ENCODE measurements at places on chromosomes 2 and 18. TPM values are rescaled to one million over a fixed set of nuclear protein-coding genes. Genes with fewer than 3 reads are reported as not detected.

DNA sequence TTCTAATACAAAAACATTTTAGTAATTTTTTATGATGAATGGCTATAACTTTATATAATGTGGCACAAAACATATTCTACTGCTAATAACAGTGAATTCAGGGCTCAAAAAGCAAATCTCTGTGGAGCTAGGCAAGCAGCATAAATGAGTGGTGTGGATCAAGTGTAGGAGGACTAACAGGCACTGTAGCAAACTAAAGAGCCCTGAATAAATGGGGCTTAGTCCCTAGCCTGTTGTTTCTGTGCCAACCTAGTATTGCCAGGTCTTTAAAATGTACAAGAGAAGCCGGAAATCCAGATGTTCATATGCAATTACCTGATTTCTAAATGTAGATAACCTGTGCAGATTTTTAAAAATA is 18.5 kb downstream of the REL start:
- H3K27ac ChIP-seq, result no peak overlapping the region
- H3K4me3 ChIP-seq, result no peak overlapping the region
- DNase-seq, result no peak
- peaks cover 45% of the 10 kb centered on the region for H3K36me3 ChIP-seq
- no peaks in the 10 kb centered on the region for H3K27me3 ChIP-seq

- peak overlapping the region; percentile 96 for H3K4me3 ChIP-seq
- peaks cover 32% of the 10 kb centered on the region for H3K4me1 ChIP-seq
- H3K27me3 ChIP-seq, result no peaks in the 10 kb centered on the region
- no peaks in the 10 kb centered on the region for H3K36me3 ChIP-seq
Observed at GRCh38 chr2:64652231-64653108, 1.2 kb downstream of the SERTAD2 start.

GRCh38 chr2:173033084-173033483 is 42.6 kb upstream of the MAP3K20 start:
- no peak overlapping the region for H3K4me3 ChIP-seq
- peaks cover 10% of the 10 kb centered on the region for H3K4me1 ChIP-seq
- no peaks in the 10 kb centered on the region for H3K36me3 ChIP-seq
- no peaks in the 10 kb centered on the region for H3K27me3 ChIP-seq
- no peak for DNase-seq

GRP gene
- 3.4 TPM for polyA plus RNA-seq

GRCh38 chr2:45241061-45241561 is 231.9 kb upstream of the SIX2 start:
- H3K36me3 ChIP-seq, result no peaks in the 10 kb centered on the region
- H3K4me1 ChIP-seq, result peaks cover 7% of the 10 kb centered on the region
- peaks cover 3% of the 10 kb centered on the region for H3K27me3 ChIP-seq
- H3K27ac ChIP-seq, result no peak overlapping the region

PKDCC gene
- polyA plus RNA-seq, result 247 TPM

DNA sequence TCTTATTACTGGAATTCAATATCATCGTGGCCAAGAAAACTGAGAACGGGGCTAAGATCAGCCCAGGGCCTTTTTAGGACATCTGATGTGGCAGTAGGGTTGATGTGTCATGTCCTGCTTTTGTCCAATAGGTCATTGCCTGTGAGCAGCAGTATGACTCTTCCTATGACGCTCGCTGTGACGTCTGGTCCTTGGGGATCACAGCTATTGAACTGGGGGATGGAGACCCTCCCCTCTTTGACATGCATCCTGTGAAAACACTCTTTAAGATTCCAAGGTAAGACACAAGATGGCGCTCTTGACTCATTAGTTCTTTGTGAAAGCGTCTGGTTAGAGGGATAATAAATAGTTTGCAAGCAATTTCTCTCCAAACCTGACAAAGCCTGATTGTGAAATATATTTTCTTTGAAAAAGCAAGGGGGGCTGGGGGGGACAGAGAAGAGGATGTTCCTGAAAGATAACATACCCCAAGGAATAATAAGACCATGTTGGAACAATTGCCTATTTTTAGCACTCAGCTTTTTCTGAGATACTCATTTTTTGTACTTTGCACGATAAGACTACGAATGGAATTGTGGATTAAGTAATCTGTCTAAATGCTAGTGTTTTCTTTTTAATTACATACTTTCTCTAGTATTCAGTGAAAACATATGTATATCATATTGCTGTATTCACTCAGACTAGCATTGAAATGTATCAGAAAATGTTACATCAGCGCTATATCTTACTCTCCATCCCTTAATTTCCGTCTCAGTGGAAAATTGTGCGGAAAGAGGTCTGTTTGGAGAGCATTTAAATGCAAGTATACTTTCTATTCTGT is 58.1 kb downstream of the MYO3B start:
- no peaks in the 10 kb centered on the region for H3K36me3 ChIP-seq
- H3K4me1 ChIP-seq, result no peaks in the 10 kb centered on the region
- H3K27ac ChIP-seq, result no peak overlapping the region

COL4A3 gene
- 0.19 TPM for polyA plus RNA-seq

DNA sequence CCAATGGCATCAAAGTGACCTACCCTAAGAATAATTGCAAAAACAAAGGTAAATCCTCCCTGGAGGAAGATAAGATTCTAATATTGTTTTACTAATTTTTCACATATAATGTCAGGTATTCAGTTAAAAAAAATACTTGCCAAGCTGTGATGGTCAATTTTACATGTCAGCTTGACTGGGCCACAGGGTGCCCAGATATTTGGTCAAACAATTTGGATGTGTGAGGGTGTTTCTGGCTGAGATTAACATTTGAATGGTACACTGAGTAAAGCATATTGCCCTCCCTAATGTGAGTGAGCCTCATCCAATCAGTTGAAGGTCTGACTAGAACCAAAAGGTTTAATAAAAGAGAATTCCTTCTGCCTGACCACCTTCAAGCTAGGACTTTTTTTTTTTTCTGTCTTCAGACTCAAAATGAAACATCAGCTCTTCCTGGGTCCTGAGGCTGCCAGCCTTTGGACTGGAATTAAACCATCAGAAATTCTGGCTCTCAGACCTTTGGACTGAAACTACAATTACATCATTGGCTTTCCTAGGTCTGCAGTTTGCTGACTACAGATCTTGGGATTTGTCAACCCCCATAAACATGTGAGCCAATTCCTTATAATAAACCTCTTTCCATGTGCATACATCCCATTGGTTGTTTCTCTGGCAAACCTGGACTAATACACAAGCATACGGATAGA is 65.4 kb downstream of the LDAH start:
- H3K4me3 ChIP-seq, result no peak overlapping the region
- peaks cover 10% of the 10 kb centered on the region for H3K36me3 ChIP-seq
- H3K27me3 ChIP-seq, result no peaks in the 10 kb centered on the region
- no peaks in the 10 kb centered on the region for H3K4me1 ChIP-seq
- H3K27ac ChIP-seq, result peak overlapping the region; percentile 72

CXCR2 gene
- 0.12 TPM for polyA plus RNA-seq

- H3K27ac ChIP-seq, result no peak overlapping the region
- H3K27me3 ChIP-seq, result no peaks in the 10 kb centered on the region
- peaks cover 17% of the 10 kb centered on the region for H3K4me1 ChIP-seq
- H3K36me3 ChIP-seq, result peaks cover 63% of the 10 kb centered on the region
Observed at GRCh38 chr2:189569295-189569910, 11.2 kb downstream of the SLC40A1 start.

ERMN gene
- 0.57 TPM for polyA plus RNA-seq

DNA sequence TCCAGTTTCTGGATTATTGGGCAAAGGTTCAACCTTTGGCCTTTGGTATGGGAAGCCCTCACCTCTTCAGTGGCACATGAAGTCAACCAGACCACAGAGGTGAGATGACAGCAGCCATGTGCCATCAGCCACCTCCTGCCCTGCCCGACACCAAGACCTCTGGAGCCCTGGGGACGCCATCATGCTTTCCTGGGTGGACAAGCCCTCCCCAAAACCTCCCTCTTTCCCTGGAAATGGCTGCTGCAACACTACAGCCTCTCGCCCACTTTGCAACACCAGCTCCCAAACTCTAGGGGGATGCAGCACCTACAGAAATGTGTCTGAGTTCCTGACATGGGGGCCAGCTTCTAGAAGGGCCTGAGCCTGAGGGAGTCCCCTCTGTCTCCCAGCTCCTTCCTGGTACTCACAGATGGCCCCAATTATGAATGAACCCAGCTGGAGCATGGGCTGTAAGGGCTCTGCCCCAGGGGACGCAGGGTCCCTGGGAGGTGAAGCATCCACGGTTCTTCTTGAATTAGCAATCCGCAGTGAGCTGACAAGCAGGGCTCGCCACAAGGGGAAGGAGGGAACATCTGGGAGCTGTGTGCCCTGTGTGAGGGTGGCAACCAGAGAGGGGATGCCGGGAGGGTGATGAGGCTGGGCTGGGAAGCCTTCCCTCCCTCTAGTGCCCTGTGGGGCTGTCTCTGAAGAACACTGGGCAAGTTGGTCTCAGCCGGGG is 268.5 kb upstream of the HDAC4 start:
- H3K36me3 ChIP-seq, result no peaks in the 10 kb centered on the region
- H3K27ac ChIP-seq, result no peak overlapping the region
- H3K4me1 ChIP-seq, result no peaks in the 10 kb centered on the region
- DNase-seq, result no peak
- no peaks in the 10 kb centered on the region for H3K27me3 ChIP-seq

GRCh38 chr18:13568443-13569392 is 157.6 kb downstream of the FAM210A start:
- DNase-seq, result peak; percentile 87
- peak overlapping the region; percentile 43 for H3K27ac ChIP-seq
- no peaks in the 10 kb centered on the region for H3K36me3 ChIP-seq
- no peak overlapping the region for H3K4me3 ChIP-seq
- H3K4me1 ChIP-seq, result peaks cover 7% of the 10 kb centered on the region

GRCh38 chr2:160869411-160869810 is 290.8 kb upstream of the TANK start:
- no peaks in the 10 kb centered on the region for H3K27me3 ChIP-seq
- no peak overlapping the region for H3K4me3 ChIP-seq
- H3K4me1 ChIP-seq, result no peaks in the 10 kb centered on the region
- no peaks in the 10 kb centered on the region for H3K36me3 ChIP-seq
- H3K27ac ChIP-seq, result no peak overlapping the region

ALPP gene
- 0.06 TPM for polyA plus RNA-seq

SPEG gene
- 35.1 TPM for polyA plus RNA-seq

DES gene
- 429 TPM for polyA plus RNA-seq

GRCh38 chr2:56680971-56681631 is 497.3 kb downstream of the CCDC85A start:
- H3K4me3 ChIP-seq, result no peak overlapping the region
- H3K4me1 ChIP-seq, result no peaks in the 10 kb centered on the region
- no peak for DNase-seq
- no peaks in the 10 kb centered on the region for H3K36me3 ChIP-seq
- no peaks in the 10 kb centered on the region for H3K27me3 ChIP-seq

HEATR5B gene
- polyA plus RNA-seq, result 19.0 TPM

GRCh38 chr2:10477443-10478297 is 29.5 kb upstream of the ODC1 start:
- H3K4me1 ChIP-seq, result peaks cover 9% of the 10 kb centered on the region
- DNase-seq, result no peak
- H3K4me3 ChIP-seq, result no peak overlapping the region

CHRND gene
- 0.27 TPM for polyA plus RNA-seq

GRCh38 chr2:159545085-159545484 is 71.3 kb downstream of the BAZ2B start:
- H3K4me1 ChIP-seq, result no peaks in the 10 kb centered on the region
- DNase-seq, result no peak
- H3K36me3 ChIP-seq, result peaks cover 16% of the 10 kb centered on the region
- H3K27ac ChIP-seq, result no peak overlapping the region
- no peaks in the 10 kb centered on the region for H3K27me3 ChIP-seq

DNA sequence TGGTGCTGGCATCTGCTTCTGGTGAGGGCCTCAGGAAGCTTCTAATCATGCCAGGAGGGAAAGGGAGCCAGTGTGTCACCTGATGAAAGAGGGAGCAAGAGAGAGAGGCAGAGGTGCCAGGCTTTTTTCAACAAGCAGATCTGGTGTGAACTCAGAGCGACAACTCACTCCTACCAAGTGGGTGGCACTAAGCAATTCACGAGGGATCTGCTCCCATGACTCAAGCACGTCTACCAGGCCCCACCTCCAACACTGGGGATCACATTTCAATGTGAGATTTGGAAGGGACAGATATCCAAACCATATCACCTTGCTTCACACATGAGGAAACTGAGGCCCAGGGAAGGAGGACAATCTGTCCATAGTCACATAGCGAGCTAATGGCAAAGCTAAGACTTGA is 19.1 kb downstream of the FABP1 start:
- H3K4me3 ChIP-seq, result no peak overlapping the region
- H3K36me3 ChIP-seq, result no peaks in the 10 kb centered on the region
- H3K4me1 ChIP-seq, result no peaks in the 10 kb centered on the region
- H3K27me3 ChIP-seq, result no peaks in the 10 kb centered on the region
- no peak for DNase-seq
- H3K27ac ChIP-seq, result no peak overlapping the region

- H3K4me3 ChIP-seq, result no peak overlapping the region
- H3K27ac ChIP-seq, result no peak overlapping the region
- no peaks in the 10 kb centered on the region for H3K36me3 ChIP-seq
- no peaks in the 10 kb centered on the region for H3K27me3 ChIP-seq
- no peaks in the 10 kb centered on the region for H3K4me1 ChIP-seq
- no peak for DNase-seq
Observed at GRCh38 chr2:163723881-163724280, 11.9 kb downstream of the FIGN start.

FSHR gene
- polyA plus RNA-seq, result not detected

GRCh38 chr2:44118257-44118656 is 50.4 kb upstream of the PPM1B start:
- no peak overlapping the region for H3K27ac ChIP-seq
- no peaks in the 10 kb centered on the region for H3K4me1 ChIP-seq

- H3K27me3 ChIP-seq, result no peaks in the 10 kb centered on the region
- H3K36me3 ChIP-seq, result no peaks in the 10 kb centered on the region
- no peak overlapping the region for H3K27ac ChIP-seq
- H3K4me3 ChIP-seq, result no peak overlapping the region
- no peaks in the 10 kb centered on the region for H3K4me1 ChIP-seq
Observed at GRCh38 chr2:215961981-215962380, 51.4 kb downstream of the MREG start.

CHST10 gene
- 6.4 TPM for polyA plus RNA-seq

- H3K27ac ChIP-seq, result no peak overlapping the region
- H3K27me3 ChIP-seq, result no peaks in the 10 kb centered on the region
- H3K4me1 ChIP-seq, result no peaks in the 10 kb centered on the region
- no peak overlapping the region for H3K4me3 ChIP-seq
- no peak for DNase-seq
Observed at GRCh38 chr2:159640176-159640575, 23.8 kb upstream of the BAZ2B start.

TRIM43 gene
- not detected for polyA plus RNA-seq

DNA sequence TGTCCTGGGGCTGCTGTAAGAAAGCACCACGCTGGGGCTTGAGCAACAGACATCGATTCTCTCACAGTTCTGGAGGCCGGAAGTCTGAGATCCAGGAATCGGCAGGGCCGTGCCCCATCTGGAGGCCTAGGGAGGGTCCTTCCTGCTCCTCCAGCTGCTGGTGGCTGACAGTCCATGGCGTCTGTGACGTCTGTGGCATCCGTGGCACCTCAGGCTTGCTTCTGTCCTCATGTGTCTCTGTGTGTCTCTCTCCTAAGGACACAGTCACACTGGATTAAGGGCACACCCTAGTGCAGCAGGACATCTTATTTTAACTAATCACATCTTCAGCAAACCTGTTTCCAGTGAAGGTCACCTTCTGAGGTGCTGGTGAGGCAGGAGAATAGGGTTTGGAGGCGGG is 32.6 kb upstream of the KCNF1 start:
- no peak overlapping the region for H3K27ac ChIP-seq
- H3K4me3 ChIP-seq, result no peak overlapping the region
- no peak for DNase-seq
- no peaks in the 10 kb centered on the region for H3K36me3 ChIP-seq
- H3K27me3 ChIP-seq, result no peaks in the 10 kb centered on the region
- H3K4me1 ChIP-seq, result peaks cover 31% of the 10 kb centered on the region
